Activated T-helper 2 cell treated with anti-CD3 and anti-CD28 coated beads, Interferon-gamma antibody, Interleukin-2, Interleukin-4, amounts not matched to agents 10 μg/mL and 5 μg/mL and 100 μg/mL, durations not matched to agents 14 hours and 24 hours and 36 hours (primary cell): ENCODE measurements at places on chromosomes 4 and X.

GRCh38 chr4:126028876-126029275, 714.1 kb downstream of the FAT4 start:
- H3K27ac ChIP-seq = no peak overlapping the region
- DNase-seq = no peak
- no peaks in the 10 kb centered on the region for H3K36me3 ChIP-seq
- no peaks in the 10 kb centered on the region for H3K4me1 ChIP-seq
- H3K27me3 ChIP-seq = no peaks in the 10 kb centered on the region
- no peak overlapping the region for H3K4me3 ChIP-seq

DNA sequence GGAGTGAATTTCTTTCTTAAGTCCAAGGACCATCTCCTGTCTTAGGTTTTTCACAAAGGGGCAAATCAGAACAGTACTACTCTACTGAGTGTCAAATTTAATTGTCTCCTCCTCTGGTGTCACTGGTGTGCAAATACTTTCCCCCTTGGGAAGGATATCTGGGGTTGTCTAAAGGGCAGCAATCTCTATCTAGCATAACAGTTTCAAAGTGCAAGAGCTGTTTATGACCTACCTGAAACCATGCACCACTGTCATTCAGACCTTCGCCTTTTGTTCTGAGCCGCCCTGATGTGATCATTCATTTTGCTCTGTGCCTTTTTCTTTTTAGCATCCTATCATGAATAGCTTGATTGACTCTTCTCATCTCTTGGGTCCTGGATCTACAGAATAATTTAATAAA, 39.3 kb downstream of the IL1RAPL1 start:
- no peaks in the 10 kb centered on the region for H3K4me1 ChIP-seq
- DNase-seq = no peak
- no peaks in the 10 kb centered on the region for H3K36me3 ChIP-seq
- no peak overlapping the region for H3K4me3 ChIP-seq

GRCh38 chr4:175246941-175247340, 328.8 kb downstream of the ADAM29 start:
- H3K4me3 ChIP-seq = no peak overlapping the region
- DNase-seq = no peak
- H3K27me3 ChIP-seq = no peaks in the 10 kb centered on the region
- no peaks in the 10 kb centered on the region for H3K36me3 ChIP-seq

- no peaks in the 10 kb centered on the region for H3K36me3 ChIP-seq
- H3K4me3 ChIP-seq = no peak overlapping the region
- H3K4me1 ChIP-seq = no peaks in the 10 kb centered on the region
- H3K27me3 ChIP-seq = no peaks in the 10 kb centered on the region
- no peak overlapping the region for H3K27ac ChIP-seq
- no peak for DNase-seq
Observed at GRCh38 chr4:41512136-41512535, 25.8 kb upstream of the LIMCH1 start.
